Common myeloid progenitor, CD34-positive (primary cell): ENCODE measurements at places on chromosomes 7 and 10.

DNA sequence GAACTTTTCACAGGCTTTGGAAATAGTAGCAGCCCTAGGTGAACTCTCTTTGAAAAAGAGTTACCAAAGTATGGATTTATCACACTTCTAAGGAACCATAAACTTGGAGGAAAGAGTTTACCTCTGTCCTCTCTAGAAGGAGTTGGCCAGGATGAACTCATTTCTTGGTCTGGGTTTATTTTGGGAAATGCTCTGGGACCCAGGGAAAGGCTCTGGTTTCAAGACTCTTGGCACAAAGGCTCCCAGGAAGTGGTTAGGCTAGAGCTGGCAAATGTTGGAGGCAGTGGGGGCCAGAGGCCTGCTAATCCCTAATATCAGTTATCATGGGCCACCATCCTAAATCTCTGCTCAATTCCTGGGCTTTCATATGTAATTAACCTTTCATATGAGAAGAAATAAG, 36.3 kb upstream of the CDK6 start:
- H3K27me3 ChIP-seq: no peaks in the 10 kb centered on the region
- no peak overlapping the region for H3K27ac ChIP-seq
- no peak overlapping the region for H3K4me3 ChIP-seq

DNA sequence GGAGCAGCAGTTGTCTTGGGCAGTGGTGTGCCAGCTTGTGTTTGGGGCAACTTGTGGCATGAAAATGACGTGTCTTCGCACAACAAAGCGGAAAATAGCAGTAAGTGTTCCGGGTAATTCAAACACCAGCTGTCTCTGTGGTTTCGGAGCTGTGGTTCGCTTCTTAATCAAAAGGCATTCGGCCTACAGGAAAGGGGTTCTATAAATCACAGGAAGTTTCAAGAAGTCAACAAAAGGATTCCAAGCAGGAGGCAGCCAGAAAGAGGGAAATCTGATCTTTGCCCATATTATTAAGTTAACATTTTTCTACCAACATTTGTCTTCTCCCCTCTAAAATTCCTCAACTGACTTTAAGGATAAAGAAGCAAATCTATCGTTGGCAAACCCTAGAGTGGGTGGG, 353.4 kb downstream of the FGFR2 start:
- no peaks in the 10 kb centered on the region for H3K36me3 ChIP-seq
- no peak overlapping the region for H3K4me3 ChIP-seq
- no peaks in the 10 kb centered on the region for H3K27me3 ChIP-seq
- DNase-seq: peak; percentile 82
- H3K4me1 ChIP-seq: peaks cover 32% of the 10 kb centered on the region

DNA sequence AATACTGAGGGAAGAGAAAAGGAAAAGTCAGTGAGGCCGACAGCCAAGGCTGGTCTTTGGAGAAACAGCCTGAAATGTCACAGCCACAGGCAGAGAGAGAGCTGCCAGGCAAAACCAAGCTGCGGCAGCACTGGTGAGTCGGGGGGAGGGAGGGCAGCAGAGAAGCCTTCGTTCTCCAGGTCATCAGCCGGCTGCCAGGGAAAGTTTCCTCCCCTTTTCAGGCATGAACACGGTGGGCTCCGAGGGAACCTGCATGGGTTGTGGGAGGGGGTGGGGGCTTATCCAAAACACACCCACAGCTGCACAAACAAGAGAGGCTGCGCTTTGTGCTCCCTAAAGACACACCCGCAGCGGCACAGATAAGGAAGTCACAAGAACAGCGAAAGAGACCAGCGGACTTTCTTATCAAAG, 62.3 kb upstream of the NKX6-2 start:
- H3K4me1 ChIP-seq: no peaks in the 10 kb centered on the region
- DNase-seq: peak; percentile 60
- H3K27me3 ChIP-seq: no peaks in the 10 kb centered on the region
- peak overlapping the region; percentile 68 for H3K4me3 ChIP-seq

DNA sequence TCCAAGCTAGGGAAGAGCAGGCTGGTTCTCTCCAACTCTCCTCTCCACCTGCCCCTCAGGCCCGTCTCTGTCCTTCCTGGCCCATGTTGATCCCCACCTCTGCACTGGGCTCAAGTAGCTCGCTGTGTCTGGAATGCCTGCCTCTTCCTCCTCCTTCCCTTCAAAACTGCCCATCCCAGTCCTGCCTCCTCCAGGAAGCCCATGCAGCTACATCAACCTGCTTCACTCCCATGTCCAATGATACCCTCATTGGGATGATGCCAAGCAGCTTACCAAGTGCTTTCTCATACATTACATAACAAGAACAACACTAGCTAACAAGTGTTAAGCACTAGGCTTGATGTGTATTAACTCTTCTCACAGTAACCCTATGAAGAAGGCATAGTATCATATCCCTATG, 8.2 kb downstream of the ASB10 start:
- no peaks in the 10 kb centered on the region for H3K36me3 ChIP-seq
- peaks cover 19% of the 10 kb centered on the region for H3K27me3 ChIP-seq
- no peak overlapping the region for H3K27ac ChIP-seq
- no peak overlapping the region for H3K4me3 ChIP-seq

DNA sequence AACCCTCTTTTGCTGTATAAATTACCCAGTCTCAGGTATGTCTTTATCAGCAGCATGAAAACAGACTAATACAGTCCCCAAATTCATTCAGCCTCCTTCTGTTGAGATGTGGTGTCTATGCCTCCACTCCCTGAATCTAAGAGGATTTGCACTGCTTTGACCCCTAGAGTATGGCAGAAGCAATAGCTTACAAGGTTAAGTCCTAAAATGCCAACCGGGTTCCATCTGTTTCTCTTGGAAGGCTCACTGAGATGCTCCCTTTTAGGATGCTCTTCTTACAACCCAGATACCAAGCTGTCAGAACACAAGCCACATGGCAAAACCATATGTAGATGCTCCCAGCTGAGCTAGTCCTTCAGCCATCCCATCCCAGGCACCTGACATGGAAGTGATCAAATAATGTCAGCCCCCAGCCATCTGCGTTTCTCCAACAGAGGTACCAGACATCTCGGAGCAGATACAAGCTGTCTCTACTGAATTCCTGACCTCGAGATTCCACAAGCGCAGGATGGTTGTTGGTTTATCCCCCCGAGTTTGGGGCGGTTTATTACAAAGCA, 20.2 kb downstream of the CALN1 start:
- H3K27ac ChIP-seq: no peak overlapping the region
- H3K4me3 ChIP-seq: no peak overlapping the region
- H3K4me1 ChIP-seq: no peaks in the 10 kb centered on the region
- H3K27me3 ChIP-seq: no peaks in the 10 kb centered on the region
- H3K36me3 ChIP-seq: no peaks in the 10 kb centered on the region
- DNase-seq: no peak

- DNase-seq: no peak
- peaks cover 9% of the 10 kb centered on the region for H3K27me3 ChIP-seq
- no peaks in the 10 kb centered on the region for H3K4me1 ChIP-seq
These were observed 260.1 kb downstream of the SLC25A13 start for GRCh38 chr7:96061844-96062243.
